Calu3 (cell line): ENCODE measurements at places on chromosomes 7 and 10. TPM values are rescaled to one million over a fixed set of nuclear protein-coding genes. Genes with fewer than 3 reads are reported as not detected.

GRCh38 chr7:72053292-72053691 lies 358.8 kb downstream of the CALN1 start:
- no peak for DNase-seq

DNA sequence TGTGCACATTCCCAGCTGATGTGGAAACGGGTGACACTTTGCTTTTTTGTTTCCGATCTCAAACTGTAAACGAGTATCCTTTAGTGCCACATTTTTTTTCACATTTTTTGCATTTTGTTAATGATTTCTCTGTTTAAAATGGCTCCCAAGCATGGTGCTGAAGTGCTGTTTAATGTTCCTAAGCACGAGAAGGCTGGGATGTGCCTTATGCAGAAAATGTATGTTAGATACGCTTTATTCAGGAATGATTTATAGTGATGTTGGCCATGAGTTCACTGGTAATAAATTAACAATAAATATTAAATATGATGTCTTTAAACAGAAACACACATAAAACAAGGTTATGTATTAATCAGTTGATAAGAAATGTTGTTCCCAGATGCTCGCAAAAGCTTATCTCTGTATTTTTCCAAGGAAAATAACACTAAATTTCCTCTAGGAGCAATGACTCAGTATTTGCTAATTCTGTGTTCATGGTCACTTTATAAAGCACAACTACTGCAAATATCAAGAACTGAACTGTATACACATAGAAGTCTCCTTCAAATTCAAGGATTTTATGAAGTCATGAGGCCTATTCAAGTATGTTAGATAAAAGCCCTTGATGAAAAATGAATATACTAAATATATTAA lies 305.9 kb upstream of the SMIM30 start:
- no peak for DNase-seq

GRCh38 chr7:120582916-120583315 lies 275.0 kb downstream of the TSPAN12 start:
- DNase-seq: no peak

Gene EPDR1
- 51.8 and 60.5 TPM in 2 replicates for total RNA-seq

- DNase-seq: no peak
Observed at GRCh38 chr10:109386921-109387320, 536.4 kb downstream of the XPNPEP1 start.

Gene MRC1
- total RNA-seq: 0.09 TPM in 1 of 2 replicates, not detected in the other

DNA sequence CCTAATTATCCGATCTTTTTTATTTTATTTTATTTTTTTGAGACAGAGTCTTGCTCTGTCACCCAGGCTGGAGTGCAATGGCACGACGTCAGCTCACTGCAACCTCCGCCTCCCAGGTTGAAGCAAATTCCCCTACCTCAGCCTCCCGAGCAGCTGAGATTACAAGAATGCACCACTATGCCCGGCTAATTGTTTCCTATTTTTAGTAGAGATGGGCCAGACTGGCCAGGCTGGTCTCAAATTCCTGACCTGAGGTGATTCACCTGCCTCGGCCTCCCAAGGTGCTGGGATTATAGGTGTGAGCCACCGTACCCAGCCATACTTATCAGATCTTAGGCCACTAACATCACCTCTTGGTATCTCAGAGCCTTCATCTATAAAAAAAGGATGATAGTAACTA lies 4.9 kb downstream of the SLC25A13 start:
- DNase-seq: peak; percentile 48

Gene BNIP3
- total RNA-seq: 7.9 and 8.7 TPM in 2 replicates
